ENCODE measurements at places on chromosomes 1 and 21.
A peak's percentile ranks its signal among the peaks of the same experiment; 100 is the strongest.

DNA sequence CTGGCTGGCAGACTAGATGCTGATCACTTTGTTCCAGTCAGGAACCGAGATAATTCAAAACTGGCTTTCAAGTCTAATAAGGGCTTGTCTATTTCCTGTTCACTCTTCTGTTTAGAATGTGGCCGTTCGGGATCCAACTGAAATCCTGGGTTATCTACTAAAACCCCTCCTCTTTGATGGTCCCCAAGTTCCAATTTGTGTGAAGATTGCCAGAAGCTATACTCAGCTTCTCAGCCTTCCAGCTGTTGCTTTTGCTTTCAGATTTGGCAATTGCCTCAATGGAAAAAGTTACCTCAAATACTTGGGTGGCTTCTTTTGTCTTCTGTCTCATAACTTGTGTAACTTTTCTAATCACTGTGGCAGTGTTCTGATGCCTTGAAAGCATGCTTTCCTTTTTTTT, 43.7 kb downstream of the BTBD8 start:
- DNase-seq = no peak

DNA sequence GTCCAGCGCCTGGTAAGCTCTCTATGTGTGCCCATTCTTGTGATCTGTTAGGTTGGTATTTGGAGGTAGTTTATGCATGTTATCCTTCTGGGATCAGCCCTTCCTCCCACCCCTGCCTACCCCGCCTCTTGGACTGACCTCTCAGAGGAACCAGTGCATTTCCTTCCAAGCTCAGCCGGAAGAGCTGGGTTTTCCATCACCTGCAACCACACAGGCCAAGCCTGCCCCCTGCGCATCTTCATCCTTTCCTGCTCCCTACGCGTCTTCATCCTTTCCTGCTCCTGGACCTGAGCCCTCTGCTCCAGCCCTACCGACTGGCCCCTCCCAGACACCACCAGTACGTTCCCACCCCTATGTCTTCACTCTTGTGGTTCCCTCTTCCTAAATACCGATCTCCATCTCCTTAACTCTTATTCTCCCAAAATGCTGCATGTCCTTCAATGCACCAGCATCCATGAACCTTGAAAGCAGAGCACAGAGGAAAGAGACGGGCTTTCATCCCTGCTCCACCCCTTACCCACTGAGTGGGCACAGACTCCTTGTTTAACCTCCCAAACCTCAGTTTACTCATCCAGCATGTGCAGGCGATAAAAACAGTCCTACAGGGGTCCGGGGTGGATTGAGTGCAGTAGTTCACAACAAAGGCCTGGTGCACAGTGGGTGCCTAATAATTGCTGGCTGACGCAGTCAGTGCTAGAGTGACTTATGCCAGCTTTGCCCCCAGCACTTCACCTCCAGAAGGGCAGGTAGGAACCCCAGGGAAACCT, 526.3 kb downstream of the MATN1 start:
- DNase-seq = no peak

DNA sequence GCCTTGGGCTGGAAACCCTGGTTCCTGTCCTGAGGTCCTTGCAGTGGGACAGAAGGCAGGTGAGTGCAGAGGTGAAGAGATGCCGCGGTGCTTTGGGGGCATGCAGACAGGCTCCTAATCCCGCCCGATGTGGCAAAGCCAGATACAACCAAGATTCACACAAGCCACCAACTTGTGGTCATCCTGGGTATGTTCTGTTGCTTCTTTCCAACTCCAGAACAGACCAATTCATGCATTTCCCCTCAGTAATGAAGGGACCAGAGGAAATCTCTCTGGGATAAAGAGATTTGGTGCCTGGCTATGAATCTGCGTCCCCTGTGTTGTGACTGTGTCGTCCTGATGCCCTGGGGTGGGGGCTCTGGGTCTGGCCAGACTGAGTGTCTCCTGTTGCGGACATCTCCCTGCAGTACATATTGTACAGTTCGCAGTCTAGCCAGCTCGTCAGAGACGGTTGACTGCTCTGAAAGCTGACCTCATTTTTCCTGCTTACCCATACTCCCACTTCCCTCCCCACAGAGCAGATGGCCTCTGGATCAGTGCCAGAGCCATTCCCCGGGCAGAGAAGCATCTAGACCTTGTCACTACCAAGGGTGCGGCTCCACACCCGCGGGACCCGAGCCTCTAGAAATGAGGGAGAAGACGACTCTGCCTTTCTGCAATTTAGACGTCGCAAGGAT, 216.3 kb downstream of the KIF26B start:
- no peak for DNase-seq

DNA sequence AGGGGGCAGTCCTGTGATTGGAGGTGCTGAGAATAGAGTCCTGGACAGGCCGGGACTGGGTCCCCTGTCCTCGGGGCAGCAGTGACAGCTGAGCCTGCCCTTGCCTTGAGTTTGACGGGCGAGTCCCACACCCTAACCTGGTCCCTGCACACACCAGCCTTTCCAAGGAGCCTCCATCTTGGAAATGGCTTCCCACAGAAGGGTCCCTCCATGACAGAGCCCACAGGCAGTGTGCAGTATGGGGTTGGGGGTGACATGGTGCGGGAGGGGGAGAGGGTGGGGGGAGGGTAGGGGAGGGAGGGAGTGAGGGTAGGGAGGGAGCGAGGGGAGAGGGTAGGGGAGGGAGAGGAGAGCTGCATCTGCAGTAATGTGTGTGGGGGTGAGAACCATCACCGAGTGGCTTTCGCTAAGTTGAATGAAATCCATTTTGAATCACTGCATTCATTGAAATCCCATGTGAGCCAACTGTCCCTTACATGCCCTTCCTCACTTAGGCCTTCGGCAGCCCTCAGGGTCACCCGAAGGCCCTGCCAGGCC, 10.1 kb upstream of the TMEM52 start:
- no peak for DNase-seq

DNA sequence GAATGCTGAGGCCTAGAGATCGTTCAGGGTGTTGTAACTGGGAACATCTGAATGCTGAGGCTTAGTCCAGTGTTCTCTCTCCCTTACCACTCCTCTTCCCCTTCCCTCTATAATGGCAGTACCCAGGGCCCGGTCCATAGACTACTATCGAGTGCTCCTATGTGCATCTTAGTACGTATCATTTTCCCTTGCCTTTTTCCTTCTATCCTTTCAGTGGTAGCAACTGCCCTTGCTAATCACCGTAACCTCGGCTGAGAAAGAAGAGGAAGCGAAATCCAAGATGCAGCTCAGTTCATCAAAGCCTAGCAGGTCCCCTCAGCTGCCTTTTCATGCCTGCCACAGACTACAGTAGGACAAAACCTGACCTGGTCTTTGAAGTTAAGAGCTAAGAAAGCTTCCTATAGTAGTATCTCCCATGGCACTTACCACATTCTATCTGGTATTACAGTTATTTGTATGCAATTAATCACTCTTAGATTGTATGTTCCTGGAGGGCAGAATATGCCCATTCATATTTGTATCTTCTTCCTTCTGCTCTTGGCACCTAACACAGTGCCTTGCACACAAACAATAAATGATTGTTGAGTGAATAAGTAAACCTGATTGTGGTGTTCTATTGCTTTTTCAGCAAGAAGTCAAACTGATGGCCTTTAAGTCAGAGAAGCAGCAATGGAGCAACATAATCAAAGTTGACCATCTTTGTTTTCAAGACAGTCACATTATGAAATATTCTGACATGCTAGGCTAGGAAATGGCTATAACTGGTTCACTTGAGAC, 22.4 kb downstream of the CNIH4 start:
- peak; percentile 30 for DNase-seq

- DNase-seq = no peak
These were observed 177.3 kb downstream of the ZSCAN20 start for GRCh38 chr1:33649759-33650158.

GRCh38 chr1:223430236-223430635, 37.0 kb downstream of the CCDC185 start:
- DNase-seq = no peak

DNA sequence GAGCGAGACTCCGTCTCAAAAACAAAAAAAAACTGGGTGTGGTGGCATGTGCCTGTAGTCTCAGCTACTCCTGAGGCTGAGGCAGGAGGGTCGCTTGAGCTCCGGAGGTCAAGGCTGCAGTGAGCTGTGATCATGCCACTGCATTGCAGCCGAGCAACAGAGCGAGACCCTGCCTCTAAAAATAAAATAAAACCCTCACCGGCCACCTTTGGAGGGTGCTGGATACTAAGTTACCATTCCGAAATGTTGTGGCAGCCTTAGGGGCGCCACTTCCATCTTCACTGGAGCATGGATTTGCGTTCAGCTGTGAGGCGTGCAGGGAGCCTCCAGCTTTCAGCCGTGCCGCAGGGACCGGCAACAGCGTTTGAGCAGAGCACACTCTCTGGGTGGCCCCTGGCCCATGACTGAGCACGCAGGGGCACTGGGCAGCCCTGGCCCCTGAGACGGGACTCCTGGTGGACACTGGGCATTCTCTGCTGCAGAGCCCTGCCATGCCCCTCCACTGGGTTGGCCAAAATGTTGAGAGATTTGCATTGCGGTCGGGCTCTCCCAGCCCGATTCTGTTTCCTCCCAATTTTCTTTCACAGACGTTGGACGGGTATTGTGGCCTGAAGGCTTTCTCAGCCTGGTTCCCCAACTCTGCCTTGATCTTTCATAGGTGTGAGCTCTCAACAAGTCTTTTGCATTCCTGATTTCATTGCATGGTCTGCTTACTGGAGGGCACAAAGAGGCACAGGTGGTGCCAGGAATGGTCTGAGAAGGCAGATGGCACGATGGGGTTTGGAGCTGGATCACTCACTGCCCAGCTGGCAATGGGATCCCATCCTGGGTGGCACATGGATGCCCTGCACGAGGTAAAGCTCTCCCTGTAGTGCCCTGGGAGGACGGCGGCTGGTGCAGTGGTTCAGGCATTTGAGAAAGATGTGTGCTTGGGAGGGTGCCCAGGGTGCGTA, 5.8 kb upstream of the CFAP74 start:
- DNase-seq = no peak

- no peak for DNase-seq
These were observed 8.2 kb upstream of the IL22RA1 start for GRCh38 chr1:24151175-24151533.

DNA sequence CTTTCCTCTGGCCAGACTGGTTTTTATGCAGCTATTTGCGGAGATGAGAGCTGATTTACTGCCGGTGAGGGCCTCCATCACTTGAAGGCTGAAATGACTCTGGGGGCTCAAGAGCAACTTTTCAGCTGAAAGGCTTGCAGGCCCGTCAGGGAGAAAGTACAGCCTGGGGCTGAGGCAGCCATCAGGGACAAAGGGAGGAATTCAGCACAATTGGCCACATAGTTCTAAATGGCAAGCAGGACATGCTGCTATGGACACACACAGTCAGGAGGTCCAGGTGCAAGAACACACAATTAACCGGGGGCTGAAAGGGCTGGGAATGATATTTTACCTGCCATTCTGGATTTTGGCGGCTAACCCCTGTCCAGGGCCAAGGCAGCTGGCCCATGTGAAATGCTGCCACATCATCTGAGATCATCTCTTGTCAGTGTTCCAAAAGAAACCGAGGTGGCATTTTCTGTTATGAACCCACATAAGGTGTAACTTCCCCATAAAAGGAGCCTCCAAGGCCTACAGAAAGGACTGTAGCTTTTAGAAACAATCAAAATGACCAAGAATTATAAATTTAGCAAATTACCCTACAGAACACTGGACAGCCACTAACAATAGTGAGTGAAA, 58.2 kb downstream of the LMX1A start:
- DNase-seq = no peak

GRCh38 chr1:222136869-222137268, 395.0 kb upstream of the DUSP10 start:
- no peak for DNase-seq

DNA sequence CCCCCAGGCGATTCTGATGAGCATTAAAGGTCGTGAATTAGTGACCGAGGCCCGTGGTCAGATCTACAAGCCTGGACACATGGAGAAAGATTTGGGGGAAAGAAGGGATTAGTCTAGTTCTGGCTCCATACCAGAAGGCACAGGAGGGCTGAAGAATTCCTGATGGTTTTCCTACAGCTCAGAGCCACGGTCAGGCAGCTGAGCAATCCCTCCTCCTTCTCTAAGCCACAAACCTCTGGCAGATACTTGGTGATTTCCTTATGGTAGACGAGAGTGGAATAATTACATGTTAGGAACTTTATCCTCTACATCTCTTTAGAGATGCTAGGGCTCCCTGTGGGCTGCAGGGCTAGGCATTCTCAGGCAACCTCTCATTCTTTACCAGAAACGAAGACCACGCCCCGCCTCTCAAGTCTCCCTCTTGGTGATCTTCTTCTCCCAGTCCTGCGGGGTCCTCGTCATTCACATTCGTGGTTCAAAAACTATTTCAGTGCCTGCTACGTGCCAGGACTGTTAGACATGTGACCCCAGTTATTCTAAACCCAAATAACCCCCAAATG, 20.5 kb upstream of the ZBTB18 start:
- DNase-seq = no peak

DNA sequence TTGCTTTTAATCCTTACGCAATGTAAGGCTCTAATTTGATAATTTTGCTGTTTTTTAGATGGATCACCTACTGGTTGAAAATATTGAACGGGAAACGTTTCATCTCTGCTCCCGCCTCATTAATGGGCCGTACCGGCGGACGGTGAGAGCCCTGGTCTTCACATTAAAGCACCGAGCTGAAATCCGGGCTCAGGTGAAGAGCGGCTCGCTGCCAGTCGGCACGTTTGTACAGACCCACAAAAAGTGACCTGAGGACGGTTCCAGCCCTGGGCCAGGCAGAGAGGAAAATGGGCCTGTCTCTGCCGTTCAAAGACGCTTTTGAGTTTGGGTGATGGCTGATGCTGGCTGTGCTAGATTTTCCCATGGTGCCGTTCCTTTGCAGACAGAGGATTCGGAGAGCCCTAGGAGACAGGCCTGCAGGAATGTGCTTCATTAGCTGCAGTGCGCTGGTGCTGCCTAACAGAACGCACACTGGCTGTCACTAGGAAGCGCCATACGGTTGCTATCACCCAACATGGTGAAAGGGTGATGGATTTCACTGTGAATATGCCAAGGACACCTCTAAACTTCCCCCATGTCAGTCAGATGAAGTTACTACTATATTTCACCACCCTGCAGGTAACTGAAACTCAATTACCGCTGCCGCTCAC, 42.9 kb downstream of the TCEANC2 start:
- no peak for DNase-seq
